ENCODE measurements at places on chromosomes 12 and 14.

DNA sequence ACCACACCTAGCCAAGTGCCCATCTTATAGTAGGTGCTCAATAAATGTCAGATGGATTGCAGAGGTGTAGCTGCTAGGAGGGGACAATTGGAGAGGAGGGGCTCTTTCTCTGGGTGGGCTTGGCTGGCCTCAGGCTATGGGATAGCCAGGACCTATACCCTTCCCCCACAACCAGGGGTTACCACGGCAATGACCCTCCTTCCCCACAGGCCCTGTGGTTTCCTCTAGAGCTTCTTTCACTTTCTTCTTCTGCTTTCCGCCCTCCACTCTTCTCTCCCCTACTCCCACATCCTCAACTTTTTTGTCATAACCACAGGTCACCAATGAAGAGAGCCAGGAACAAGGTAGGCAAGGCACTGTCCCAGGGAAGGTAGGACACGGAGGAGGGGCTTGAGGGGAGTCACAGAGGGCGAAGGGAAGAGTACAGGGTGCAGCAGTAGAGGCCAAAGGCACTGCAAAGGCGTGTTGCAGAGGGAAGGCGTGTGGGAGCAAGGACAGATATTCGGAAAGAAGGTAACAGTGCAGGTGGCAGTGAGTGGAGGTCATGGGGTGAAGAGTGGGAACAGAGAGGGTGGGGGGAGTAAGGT lies 1.9 kb upstream of the ITGB7 start:
- peak; percentile 74 for DNase-seq

DNA sequence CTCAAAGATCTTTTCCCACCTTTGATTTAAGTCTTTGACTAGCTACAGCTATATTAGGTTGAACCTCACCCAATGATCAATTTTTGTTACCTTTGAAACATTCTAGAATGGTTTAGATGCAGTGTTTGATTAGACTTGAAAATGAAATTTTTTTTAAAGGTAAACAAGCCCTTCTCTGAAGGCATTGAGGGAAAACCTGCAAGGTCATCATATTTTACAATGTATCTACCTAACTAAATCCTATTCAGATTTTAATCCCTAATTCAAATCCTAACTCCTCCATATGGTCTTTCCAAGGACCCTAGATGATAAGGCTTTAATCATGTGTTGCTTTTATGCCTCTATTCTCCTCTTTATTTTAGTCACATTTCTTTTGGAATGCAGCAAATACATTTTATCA lies 95.4 kb downstream of the ALG10B start:
- DNase-seq = no peak

DNA sequence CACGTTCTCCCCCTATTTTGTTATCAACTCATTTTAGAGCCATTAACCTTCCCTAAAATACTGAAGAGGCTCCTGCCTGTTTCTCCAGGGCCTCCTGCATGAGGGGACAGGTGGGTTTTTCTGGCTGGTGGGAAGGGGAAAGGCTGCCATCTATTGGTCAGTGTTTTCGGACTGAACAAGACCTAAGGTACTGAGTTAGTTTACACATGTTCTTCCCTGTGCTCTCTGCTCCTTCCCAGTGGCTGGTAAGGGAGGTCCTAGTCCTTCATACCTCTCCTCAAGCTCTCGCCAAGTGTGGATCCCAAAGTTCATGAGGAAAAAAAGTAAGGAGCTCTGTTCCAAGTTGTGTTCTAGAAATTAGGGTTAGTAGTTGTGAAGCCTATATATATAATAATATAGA lies 357.5 kb downstream of the FSCB start:
- no peak for DNase-seq

DNA sequence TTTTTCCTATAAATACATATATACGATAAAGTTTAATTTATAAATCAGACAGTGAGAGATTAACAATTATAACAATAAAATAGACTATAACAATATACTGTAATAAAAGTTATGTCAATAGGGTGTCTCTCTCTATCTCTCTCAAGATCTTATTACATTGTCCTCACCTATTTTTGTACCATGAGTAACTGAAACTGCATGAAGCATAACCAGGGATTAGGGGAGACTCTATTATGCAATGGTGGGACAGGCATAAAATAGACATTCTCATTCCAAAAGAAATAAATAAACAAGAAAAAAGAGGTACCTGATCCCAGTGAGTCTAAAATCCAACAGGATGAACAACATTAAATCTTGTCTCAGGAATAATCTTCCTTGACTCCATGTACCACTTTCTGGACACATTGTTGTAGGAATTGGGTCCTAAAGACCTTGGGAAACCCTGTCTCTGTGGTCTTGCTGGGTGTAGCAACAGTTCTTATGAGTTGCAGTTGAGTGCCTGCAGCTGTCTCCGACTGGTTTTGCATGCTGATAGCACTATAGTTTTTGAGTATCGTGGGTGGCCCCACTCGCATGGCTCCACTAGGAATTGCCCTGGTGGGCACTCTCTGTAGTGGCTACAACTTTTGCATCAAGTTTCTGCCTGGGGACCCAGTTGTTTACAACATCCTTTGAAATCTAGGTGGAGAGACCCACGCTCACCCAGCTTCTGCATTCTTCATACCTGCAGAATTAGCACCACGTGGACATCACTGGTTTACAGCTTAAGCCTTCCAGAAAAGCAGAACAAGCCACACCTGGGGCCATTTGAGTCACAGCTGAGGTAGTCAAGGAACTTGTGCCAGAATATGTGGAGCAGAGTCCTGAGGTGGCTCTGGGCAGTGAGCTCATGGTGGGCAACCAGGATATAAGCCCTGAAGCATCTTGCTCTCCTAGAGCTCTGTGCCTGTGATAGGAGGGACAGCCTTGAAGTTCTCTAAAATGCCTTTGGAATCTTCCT lies 204.7 kb downstream of the KITLG start:
- no peak for DNase-seq

DNA sequence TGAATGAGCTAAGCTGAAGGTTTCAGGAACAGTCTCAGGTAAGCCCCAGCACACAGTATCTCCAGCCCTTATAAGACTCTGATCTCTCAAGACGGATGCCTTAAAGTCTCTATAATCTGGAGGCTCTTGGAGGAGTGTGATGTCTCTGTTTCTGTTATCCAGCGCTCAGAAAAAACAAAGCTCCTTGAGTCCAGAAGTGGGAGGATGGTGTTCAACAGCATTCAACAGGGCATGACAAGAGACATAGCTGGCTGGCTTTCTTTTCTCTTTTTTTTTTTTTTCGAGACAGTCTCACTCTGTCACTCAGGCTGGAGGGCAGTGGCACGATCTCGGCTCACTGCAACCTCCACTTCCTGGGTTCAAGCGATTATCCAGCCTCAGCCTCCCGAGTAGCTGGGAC lies 31.6 kb upstream of the TESC start:
- DNase-seq = no peak

DNA sequence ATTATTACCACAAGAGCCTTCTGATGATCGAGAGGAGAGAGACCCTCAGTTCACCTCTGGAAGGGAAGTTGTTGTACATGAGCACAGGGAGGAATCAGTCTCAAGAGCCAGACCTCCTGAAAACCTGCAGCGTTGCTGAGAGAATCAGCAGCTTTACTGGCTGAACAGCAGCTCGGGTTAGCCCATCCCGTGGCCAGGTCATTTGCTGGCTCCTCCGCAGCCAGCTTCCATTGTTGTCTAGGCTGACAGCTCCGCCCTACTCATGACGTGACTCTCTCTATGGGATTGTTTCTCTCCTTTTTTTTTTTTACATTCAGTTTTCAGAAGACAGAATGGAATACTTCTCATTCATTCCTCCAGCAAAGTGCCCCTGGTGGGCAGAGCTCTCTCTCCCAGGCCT lies 69.9 kb downstream of the TGFB3 start:
- no peak for DNase-seq

GRCh38 chr14:91873471-91874415 lies 6.4 kb upstream of the TC2N start:
- DNase-seq = peak; percentile 46

DNA sequence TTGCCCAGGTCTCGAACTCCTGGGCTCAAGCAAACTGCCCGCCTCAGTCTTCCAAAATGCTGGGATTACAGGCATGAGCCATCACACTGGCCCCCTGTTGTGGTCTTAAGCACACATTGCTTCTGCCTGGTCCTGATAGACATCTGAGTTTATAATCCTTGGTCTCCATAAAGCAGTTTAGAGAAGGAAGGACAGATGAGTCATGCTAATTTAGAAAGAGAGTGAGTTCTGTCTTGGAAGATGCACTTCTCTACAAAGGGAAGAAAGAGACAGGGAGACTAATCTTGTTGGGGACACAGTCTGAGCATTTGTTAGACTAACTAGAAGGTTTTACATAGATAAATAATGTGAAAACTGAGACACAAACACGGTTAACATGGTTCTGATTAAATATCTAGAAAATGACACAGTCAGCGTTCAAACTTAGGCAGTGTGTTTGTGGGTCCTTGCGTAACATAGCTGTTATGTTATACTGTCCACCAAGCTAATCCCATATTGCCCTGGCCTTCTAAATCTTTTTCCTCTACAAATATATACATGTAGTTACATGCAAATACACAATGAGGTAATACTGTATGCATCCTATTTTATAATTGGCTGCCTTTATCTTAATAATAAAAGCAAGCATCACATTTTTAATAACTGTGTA lies 31.0 kb downstream of the SAMD4A start:
- no peak for DNase-seq

- no peak for DNase-seq
Observed at GRCh38 chr12:34405286-34406227, 383.3 kb downstream of the ALG10 start.

DNA sequence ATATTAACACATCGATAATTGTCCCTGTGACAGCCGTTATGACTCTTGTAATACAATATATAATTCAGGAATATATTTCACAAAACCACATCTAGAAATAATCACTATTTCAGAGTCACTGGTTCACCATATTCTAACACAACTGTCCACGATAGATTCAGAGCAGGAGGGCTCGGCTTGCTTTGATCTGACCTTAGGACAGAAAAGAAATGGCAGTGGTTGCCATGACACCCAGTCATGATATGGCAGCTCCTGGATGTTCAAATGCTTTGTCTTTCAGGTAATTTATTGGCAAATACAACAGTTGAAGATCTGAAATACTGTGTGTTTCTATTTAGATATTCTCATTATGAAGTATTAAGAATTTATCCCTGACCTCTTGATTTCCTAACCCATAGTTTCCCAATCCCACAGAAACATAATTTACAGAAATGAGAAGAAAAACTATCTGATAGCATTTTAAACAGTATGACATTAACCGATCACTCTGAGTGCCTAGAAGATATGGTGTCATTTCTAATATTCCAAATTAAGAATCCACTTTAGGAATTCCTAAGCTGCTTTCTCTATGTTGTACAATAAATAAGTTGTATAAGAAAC lies 116.4 kb downstream of the EPS8 start:
- no peak for DNase-seq

GRCh38 chr14:29663281-29663801 lies 264.3 kb downstream of the PRKD1 start:
- no peak for DNase-seq

DNA sequence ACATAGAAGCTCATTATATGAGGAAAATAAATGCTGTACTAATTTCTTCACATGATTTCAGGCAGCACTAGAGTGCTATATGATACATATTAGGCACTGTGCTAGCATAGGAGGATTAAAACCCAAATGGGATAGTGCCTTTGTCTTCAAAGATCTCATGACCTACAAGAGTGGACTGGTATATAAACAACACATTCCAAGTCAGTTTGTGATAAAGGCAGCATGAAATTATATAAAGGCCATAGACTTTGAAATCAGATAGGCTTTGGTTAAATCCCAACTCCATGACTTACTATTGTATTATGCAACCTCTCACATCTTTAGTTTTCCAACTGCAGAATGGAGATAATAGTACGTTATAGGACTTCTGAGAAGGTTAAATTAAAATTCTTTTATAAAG lies 179.7 kb downstream of the RAD51B start:
- no peak for DNase-seq

GRCh38 chr14:96799489-96800054 lies 2.4 kb downstream of the VRK1 start:
- DNase-seq = no peak

- no peak for DNase-seq
Observed at GRCh38 chr14:56170028-56170427, 51.8 kb downstream of the PELI2 start.

- DNase-seq = no peak
Observed at GRCh38 chr12:52704464-52704863, 1.1 kb upstream of the KRT77 start.

DNA sequence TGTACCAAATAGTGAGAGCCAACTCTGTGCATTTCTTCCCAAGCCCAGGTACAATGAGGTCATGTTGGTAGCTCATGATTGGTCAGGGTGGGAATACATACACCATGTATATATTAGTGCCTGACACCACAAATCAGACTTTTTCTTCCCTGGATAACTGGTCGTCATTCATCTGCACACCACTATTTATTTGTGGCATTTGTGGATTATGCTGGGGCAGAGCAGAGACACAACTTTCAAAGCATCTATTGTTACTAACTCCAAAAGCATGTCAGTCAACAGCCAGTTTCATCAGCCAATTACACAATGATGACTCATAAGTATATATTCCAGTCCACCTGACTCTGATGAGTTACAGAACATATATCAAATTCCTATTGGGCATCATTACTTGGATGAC lies 181.7 kb downstream of the ADAMTS20 start:
- no peak for DNase-seq

- DNase-seq = no peak
Observed at GRCh38 chr12:16763901-16764300, 157.9 kb upstream of the LMO3 start.

GRCh38 chr12:21991526-21991925 lies 50.3 kb upstream of the ABCC9 start:
- no peak for DNase-seq

- DNase-seq = no peak
Observed at GRCh38 chr14:76576047-76576741, 185.1 kb upstream of the VASH1 start.

DNA sequence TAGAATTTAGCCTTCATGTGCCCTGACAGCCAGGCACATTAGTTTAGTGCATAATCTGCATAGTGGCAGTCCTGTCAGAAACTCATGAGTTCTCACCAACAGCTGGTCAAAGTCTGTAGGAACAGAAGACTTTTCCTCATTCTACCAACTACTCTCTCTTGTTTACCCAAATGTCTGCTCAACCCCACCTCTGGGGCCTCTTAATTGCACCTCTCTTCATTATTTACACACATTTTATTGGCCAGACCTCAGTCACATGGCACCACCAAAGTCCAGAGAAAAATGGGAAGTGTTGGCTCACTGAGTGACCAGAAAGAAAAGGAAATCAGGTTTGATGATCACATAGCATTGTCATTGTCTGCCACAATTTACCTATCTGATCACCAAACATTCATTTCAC lies 114.6 kb upstream of the PLXNC1 start:
- no peak for DNase-seq

DNA sequence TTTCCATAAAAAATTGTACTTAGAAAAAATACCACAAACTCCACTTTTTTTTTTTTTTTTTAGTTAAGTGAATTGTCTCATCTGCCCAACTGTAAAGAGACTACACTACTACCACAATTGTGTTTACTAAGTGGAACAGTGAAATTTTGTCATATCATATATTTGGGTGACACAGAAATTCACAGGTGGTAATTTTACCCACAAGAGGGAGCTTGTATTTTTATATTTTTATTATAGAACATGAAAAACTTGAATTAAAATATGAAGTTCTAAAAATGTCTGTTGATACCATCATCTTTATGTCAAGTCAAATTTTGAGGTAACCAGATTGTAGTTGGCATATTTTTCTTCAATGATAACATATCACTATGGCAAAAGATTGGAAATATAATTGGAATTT lies 329.4 kb upstream of the SOX5 start:
- DNase-seq = no peak

- no peak for DNase-seq
Observed at GRCh38 chr12:120842595-120842994, 61.6 kb downstream of the SPPL3 start.

- no peak for DNase-seq
Observed at GRCh38 chr12:114186241-114187002, 219.5 kb downstream of the TBX5 start.

Measured in GM20000 (cell line).